Left cardiac atrium (tissue), 4 donors: ENCODE measurements at places on chromosomes 12 and 14. TPM values are rescaled to one million over a fixed set of nuclear protein-coding genes. Genes with fewer than 3 reads are reported as not detected.

BCL2L2 gene
- 46.7 TPM for total RNA-seq

PLCZ1 gene
- not detected for total RNA-seq

GALNT8 gene
- total RNA-seq: 3.5 TPM

TRIAP1 gene
- 15.3 TPM for total RNA-seq

GRCh38 chr12:128474916-128475315 is 207.9 kb downstream of the TMEM132C start:
- DNase-seq: no peak

GRCh38 chr12:88325076-88325815 is 183.1 kb downstream of the TMTC3 start:
- no peak for DNase-seq

- no peak for DNase-seq
Measured at GRCh38 chr12:122166422-122167349, 7.3 kb downstream of the IL31 start.

- no peak for DNase-seq
Measured at GRCh38 chr12:14836336-14837210, 6.8 kb downstream of the ART4 start.

GRCh38 chr14:32472512-32473463 is 143.7 kb downstream of the AKAP6 start:
- no peak for DNase-seq

- DNase-seq: no peak
Measured at GRCh38 chr14:90720336-90720735, 95.9 kb downstream of the TTC7B start.

- peak; percentile 74 for DNase-seq
Measured at GRCh38 chr14:24332268-24332993, 2.4 kb downstream of the ADCY4 start.

GRCh38 chr14:27243365-27243764 is 645.5 kb upstream of the NOVA1 start:
- no peak for DNase-seq

GRCh38 chr14:88203291-88203690 is 119.8 kb downstream of the KCNK10 start:
- DNase-seq: no peak

DNA sequence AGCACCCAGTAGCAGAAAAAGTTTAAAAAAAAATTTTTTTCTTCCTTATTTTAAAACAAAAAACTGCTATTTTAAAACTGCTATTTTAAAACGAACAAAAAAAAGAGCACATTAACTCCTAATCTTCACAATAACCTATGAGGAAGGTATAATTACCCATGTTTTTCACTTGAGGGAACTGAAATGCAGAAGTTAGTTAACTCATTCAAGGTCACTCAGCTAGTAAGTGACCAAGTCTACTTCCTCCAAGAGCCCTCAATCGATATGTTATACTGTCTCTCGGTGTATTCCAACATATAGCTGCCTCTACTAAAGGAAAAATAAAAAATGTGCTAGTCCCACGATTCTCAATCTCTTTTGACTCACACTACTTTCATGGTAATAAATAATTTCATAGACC is 7.8 kb downstream of the RPAP3 start:
- DNase-seq: no peak

DNA sequence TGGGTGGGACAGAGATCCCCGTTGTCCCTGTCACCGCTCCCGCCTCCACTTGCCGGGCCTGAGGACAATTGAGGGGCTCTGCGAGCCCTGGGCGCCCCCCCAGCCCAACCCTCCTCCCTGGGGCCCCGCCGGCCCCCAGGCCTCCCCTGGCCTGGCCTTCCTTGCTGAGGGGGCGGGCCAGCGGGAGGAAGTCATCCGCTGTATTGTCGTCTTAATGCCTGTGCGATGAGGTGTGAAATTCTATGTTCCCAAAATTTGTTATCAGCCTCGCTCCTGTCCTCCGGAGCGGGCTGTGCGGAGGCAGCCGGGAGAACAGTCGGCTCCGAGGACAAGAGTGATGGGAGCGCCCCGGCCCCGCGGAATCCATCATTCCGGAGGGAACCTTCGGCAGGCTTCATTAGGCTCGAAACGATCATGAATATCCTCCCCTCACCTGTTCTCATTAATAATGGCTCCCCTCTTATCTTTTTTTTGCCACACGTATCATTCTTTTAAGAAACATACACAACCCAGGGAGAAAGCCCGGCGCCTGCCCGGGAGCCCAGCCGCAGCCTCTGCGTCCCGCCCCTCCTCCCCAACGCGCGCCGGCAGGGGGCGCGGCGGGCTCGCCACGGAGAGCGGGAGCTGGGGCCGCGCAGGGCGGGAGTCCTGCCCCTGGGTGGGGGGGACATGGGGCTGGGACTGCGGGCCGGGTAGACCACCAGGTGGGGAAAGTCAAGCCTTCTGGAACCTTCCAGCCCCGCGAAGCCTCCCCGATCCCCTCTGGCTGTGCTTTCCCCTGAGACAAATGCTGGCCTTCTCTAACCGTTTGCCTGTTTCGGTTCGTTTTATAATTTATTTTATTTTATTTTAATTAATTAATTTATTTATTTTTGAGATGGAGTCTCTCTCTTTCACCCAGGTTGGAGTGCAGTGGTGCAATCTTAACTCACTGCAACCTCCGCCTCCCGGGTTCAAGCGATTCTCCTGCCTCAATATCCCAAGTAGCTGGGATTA is 17.1 kb upstream of the DLK1 start:
- DNase-seq: no peak

GRCh38 chr12:124492879-124493808 is 74.3 kb downstream of the NCOR2 start:
- DNase-seq: no peak

GRCh38 chr14:22613106-22613695 is 15.1 kb downstream of the ABHD4 start:
- DNase-seq: no peak

DNA sequence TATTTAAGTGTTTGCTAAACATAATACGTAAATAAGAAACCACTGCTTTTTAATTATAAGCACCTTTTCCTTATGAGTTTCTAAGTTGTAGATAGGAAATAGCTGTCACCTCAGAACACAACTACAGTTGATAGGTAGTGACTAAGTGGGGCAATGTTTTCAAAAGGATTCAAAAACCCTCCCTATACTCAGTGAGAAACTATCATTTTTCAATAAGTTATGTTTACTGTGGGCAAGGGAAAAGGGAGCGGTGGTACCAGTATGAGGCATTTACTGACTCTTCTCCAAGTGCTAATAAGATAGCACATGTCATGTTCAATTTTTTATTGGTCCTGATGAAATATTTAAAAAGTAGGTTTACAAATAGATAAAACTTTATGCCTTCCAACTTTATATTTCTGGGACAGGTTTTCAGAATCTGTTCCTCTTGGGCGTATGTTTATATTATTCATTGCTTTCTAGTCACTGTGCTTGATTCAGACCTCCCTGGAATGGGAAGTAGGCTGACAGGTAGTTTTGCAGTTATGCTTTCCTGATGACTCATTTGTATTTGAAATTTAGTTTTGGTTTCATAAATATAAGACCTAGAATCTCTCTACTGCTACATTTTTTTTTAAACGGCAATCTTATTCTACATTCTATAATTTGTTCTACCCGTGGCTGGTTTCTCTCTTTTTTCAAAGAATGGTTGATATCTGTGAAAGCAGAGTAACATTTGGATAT is 153.1 kb downstream of the TMEM117 start:
- no peak for DNase-seq
